ENCODE measurements at places on chromosomes 7 and 10.
A peak's percentile ranks its signal among the peaks of the same experiment; 100 is the strongest.

DNA sequence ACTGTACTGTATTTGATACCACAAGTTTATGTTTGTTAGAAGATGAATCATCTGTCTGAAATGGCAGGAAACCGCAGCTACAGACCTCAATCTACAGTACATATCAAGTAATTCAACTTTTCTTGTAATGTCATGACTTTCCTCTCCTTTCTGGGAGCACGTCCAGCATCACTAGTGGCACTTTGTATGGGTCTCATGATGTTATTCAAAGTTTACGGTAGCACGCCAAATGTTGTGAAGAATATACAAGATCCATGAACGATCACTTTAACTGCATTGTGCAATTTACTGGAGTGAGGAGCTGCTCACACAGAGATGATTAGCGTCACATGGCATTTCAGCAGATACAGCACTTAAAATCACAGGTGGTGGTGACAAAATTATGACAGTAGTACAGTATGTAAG is 257.8 kb upstream of the GNAI1 start:
- DNase-seq: no peak

GRCh38 chr10:104582602-104582951 is 58.5 kb upstream of the SORCS3 start:
- no peak for DNase-seq

GRCh38 chr10:113004069-113004618 is 54.1 kb downstream of the TCF7L2 start:
- no peak for DNase-seq

- peak; percentile 91 for DNase-seq
Observed at GRCh38 chr10:110007701-110008517, at the start of gene ADD3. TSS of gene ADD3 (plus strand) at chr10:110007984. CDS start at chr10:110100654, 92,670 bp downstream.

GRCh38 chr7:30068117-30068516 is 39.9 kb downstream of the PLEKHA8 start:
- no peak for DNase-seq

DNA sequence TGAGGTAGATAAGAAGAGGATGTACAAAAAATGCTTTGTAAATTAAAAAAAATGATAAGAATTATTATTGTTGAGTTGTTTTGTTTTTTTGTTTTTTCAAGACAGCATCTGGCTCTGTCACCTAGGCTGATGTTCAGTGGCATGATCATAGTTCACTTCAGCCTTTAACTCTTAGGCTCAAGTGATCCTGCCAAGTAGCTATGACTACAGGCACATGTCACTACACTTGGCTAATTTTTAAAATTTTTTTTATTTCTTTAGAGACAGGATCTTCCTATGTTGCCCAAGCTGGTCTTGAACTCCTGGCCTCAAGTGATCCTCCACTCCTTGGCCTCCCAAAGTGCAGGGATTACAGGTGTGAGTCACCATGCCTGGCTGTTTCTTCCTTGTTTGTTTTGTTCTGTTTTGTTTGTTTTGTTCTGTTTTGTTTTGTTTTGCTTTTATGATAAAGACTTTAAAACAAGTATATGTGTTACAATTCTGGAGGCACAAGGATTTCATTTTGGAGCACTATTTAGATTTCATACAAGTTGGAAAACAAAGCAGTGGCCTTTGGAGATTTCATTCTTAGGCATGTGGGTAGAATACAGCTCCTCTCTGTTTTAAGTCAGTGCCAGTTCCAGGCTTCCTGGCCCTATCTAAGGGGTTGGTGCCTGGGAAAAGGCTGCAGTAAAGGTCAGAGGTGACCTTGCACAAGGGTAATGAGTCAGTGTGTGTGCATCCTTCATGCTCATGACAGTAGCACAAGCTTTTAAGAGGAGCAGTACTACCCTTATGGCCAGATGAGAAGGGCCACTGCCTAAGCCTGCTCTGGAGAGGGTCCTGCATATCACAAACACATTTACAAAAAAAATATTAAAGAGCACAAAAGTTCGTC is 17.9 kb downstream of the FGFBP3 start:
- DNase-seq: no peak

- no peak for DNase-seq
Observed at GRCh38 chr10:125633517-125633999, 49.4 kb downstream of the TEX36 start.

All from CD4-positive, alpha-beta T cell treated with Interleukin-6 at 100 ng/mL for 8 hours (primary cell).